ENCODE measurements at places on chromosomes 5 and 9.

DNA sequence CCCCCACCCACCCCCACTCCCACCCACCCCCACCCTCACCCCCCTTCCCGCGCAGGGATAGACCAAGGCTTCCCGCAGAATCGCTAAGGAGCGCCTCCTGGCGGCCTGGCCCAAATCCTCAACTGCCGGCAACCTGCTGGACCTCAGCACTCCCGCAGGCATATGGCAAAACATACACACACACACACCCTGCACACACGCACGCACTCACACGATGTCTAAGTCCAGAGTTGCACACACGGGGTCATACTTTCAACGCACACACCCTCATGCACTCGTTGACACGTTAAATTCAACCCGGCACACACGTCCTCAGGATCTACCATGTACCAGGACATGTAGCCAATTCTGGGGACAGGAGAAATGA lies 1.7 kb downstream of the CPLX2 start:
- DNase-seq: no peak

- DNase-seq: no peak
Observed at GRCh38 chr5:21931116-21931515, 922.0 kb downstream of the CDH12 start.

GRCh38 chr5:1288439-1289335 lies 6.2 kb downstream of the TERT start:
- DNase-seq: no peak

GRCh38 chr5:174355995-174356394 lies 310.5 kb downstream of the NSG2 start:
- no peak for DNase-seq

- no peak for DNase-seq
Observed at GRCh38 chr9:3951161-3951665, 348.7 kb downstream of the GLIS3 start.

DNA sequence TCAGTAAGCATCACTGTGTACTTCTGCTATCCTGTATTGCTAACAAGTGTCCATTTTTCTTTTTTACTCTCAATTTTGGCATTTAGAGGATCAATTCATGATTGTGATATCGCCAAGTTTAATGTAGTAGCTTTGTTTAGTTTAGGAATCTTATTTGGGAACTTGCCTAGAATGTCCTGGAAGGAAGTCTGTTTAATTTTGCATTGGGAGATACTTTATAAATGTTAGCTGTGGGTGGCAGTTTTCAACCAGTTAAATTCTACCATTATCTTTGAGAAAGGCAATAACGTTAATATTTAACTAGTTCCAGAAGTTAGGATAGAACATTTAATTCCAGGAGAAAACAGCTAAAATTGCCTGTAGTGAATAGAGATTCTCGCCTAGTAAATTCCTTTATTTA lies 78.6 kb downstream of the PBX3 start:
- DNase-seq: no peak

DNA sequence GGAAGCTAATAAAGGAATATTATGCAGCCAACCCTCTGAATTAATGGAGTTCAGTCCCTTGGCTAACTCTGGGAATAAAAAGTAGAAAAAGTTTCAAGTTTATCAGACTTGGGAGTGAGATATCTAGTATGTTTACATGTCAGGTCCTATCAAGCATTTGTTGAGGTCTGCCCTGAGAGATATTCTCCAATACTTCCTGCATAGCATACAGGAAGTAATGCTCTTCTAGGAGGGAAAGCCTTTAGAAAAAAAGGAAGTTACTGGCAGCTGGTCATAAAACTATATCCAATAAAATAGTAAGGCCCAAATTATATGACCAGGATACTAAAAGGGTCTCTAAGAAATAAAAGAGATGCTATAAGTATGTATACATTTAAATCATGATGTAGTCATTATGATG lies 594.1 kb upstream of the FTMT start:
- peak; percentile 53 for DNase-seq

DNA sequence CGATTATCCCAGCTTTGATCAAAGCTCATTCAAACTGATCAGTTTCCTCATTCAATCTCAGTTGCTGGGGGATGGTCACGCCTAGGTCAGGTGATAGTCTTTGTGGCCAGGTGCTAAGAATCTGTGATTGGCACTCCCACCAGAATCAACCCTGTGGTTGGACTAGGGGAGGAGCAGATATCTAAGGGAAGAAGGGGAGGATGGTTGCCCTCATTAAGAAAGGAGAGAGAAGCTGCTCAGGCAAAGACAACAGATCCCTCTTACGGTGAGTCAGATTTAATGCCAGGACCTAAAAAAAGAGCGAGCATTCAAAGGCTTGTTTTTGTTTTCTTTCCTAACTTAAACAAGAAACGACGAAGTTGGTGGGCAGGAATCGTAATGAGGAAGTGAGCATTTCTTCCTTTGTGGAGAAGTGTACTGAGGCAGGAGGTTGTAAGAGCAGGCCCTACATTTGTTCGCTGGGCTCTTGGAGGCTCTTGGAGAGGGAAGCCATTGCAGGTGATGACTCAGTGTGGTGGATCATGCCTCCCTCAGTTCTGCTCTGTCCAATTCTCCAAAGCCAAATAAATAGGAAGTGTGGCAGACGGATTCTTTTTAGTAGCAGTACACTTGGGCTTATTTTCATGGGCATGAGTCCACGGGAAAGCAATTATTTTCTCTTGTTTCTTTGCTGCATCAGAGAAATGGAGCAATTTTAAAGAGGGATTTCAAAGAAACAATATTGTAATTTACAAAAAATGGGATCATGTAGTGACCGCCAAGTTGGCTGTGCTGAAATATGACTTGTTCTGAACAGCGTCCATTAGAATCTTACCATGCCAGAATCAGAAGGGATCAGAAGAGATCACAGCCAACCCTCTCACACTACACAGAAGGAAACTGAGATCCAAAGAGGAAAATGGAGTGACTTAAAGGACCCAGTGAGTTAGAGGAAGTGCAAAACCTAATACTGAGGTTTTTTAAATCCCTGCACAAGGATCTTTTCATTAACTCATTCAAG lies 18.7 kb upstream of the TGFBR1 start:
- DNase-seq: no peak

- DNase-seq: no peak
Observed at GRCh38 chr5:62115014-62115413, 191.0 kb upstream of the KIF2A start.

DNA sequence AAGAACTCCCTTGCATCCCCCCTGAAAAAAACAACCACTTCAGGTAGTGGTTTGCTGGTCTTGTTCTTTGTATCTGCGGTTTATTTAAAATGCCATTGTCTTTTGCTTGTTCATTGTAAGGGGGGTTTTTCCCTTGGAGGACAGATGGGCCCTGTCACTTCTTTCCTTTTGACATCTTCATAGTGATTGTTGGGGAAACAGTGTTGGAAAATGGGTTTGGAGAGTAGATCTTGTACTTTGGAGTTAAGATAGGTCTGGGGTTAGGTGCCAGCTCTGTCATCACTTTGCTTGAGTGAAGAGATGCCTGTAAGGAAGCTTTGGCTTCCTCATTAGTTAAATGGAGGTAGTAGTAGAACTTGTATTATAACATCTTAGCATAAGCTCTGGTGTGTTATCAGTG lies 112.4 kb downstream of the KDM4C start:
- no peak for DNase-seq

DNA sequence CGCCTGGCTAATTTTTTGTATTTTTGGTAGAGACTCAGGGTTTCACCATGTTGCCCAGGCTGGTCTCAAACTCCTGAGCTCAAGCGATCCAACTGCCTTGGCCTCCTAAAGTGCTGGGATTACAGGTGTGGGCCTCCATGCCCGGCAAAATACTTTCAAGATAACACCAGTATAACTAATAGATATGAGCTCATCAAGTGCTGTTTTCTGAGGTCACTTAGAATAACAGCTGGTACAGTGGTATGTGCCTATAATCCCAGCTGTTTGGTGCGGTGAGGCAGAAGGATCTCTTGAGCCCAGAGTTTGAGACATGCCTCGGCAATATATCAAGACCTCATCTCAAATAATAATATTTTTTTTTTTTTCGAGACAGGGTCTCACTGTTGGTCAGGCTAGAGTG lies 30.5 kb upstream of the CREBRF start:
- DNase-seq: no peak

GRCh38 chr5:88861231-88861630 lies 21.8 kb downstream of the MEF2C start:
- DNase-seq: no peak

- no peak for DNase-seq
Observed at GRCh38 chr5:151121665-151122064, 35.9 kb downstream of the ANXA6 start.

DNA sequence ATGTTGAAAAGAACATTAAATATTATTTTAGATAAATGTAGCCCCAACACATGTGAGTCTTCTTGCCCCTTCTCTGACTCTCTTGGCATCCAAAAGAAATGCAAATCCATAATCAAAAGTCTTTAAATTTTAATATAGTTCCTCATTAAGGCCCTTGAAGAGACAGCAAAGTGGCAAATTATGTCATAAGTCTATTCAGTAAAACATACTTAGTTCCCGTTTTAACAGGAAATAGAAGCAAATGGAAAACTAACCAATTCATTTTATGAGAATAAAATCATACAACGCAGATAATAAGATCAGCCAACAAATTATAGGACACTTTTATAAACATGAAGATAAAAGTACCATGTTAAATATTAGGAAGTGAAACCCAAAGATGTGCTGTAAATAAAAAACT lies 20.1 kb upstream of the IFNB1 start:
- DNase-seq: peak; percentile 76

GRCh38 chr5:174623433-174624019 lies 100.9 kb upstream of the MSX2 start:
- DNase-seq: no peak

GRCh38 chr5:127014573-127014972 lies 15.8 kb downstream of the MARCHF3 start:
- peak; percentile 65 for DNase-seq

DNA sequence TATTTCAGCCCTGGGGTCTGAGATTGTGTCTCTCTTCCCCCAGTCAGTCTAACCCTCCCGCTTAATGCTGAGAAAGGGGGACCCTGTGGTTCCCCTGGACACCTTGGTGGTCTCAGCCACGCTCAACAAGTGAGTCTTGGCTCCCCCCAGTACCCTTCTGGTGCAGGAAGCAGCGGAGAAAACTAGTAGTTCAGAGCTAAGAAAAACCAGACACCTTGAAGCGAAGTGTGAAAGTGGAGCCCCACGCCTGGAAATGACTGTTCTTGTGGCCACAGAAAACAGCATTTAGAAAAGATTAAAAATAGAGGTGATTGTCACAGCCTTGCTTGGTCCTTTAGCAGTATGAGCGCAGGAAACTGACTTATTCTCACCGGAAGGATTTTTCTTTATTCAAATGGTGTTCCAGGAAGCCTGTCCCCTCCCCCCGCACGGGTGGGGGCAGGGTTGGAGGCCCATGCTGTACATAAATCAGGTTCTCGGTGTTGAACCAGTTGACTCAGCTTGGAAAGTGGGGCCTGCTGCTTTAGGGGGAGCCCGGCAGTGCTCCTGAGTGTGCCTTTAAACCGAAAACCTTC lies 8.1 kb downstream of the ARPC5L start:
- no peak for DNase-seq

DNA sequence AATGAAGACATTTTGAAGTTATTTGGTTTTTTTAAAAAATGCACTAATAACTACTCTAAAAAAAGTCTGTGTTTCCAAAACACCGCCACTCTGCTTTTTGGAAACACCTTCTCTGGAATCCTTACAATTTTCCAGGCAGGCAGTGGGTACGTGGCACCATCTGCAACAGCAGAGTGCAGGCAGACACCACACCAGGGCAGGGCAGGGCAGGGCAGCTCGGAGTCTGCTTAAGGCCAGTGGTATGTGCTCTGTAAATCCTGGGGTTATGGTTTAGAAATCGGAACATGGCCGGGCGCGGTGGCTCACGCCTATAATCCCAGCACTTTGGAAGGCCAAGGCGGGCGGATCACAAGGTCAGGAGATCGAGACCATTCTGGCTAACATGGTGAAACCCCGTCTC lies 97.6 kb downstream of the TLE1 start:
- DNase-seq: no peak

- DNase-seq: no peak
Observed at GRCh38 chr5:150590979-150591695, 49.3 kb upstream of the SYNPO start.

GRCh38 chr9:123002754-123003153 lies 30.7 kb upstream of the GPR21 start:
- no peak for DNase-seq

GRCh38 chr5:159887050-159887449 lies 29.2 kb upstream of the ADRA1B start:
- no peak for DNase-seq
